Omental fat pad (tissue), 4 donors: ENCODE measurements at places on chromosomes 2 and 18.

GRCh38 chr2:25388491-25388890, 46.8 kb upstream of the DNMT3A start:
- no peak for DNase-seq

GRCh38 chr18:63164396-63164795, 155.2 kb downstream of the BCL2 start:
- no peak for DNase-seq

- no peak for DNase-seq
Observed at GRCh38 chr18:28792404-28793086, 615.6 kb upstream of the CDH2 start.

DNA sequence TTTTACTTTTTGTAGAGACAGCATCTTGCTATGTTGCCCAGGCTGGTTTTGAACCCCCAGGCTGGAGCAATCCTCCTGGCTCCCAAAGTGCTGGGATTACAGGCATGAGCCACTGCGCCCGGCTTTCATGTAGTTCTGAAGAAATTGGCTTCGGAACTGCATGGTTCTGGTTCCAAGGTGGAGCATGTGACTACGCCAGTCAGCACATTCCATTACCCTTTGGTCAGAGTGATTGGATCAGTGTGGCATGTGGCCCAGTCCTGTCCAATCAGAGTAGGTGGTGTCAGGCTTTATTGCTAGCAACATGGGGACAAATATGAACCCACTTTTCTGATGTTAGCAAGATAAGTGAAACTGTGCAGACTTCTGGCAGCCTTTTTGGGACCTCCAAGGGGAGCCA, 16.3 kb upstream of the ATOH8 start:
- DNase-seq = no peak

DNA sequence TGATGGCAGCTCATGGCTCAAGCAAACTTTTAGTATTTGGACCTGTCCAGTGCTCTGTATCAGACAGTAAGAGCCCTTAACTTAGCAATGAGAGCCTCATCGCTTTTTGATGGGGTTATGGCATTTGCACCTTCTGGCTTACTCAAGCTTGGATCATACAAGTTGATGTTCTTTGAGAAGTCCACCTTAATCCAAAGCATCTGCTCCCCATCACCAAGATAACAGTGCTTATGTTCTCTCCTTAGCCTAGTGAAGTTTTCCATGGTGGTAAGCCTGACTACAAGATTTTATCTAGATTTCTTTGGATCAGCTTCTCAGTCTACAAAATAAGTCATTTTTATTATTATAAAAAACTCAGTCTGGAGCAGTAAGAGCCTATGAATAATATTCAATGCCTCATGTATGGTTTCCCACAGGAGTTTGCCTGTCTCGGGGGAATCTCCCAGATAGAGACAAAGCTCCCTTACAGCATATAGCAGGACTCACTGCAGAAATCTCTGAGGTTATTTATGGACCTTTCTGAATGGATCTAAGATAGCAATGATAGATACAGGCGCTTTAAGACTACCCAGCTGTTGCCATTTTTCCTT, 472.2 kb upstream of the LINC00305 start:
- DNase-seq = no peak

DNA sequence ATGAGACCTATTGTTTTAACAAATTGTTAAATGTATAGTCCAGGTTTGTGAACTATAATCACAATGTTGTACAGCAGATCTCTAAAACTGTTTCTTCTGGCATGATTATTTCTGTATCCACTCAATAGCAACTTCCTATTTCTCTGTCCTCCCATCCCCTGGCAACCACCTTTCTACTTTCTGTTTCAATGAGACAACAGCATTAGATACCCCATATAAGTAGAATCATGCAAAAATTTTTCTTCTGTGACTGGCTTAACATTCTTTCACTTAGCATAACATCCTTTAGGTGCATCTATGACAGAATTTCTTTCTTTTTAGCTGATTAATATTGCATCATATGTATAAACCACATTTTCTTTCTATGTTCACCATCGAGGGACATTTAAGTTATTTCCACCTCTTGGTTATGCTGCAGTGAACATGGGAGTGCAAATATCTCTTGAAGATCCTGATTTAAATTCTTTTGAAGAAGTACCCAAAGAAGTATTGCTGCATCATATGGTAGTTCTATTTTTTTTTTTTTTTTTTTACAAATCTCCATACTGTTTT, 713.5 kb downstream of the LRP1B start:
- no peak for DNase-seq

GRCh38 chr2:176140513-176141317, 10.6 kb upstream of the HOXD4 start:
- no peak for DNase-seq

DNA sequence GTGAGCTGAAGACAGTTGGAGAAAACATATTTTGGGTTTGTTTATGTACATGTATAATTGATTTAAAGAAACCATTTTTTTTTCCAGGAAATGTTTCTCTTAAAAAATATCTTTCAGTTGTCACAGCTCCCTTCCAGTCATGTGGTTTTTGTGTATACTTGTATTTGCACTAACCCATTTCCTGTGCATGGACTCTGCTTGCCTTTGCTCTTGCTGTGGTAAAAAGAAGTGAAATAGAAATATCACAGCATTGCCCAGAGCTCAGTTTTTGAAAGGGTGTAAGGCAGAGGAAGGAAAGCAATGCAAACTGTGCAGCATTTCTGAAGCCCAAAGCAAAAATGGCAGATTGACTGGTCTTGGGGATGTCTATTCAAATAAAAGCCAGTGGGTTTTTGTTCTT, 10.4 kb upstream of the DOCK10 start:
- no peak for DNase-seq

DNA sequence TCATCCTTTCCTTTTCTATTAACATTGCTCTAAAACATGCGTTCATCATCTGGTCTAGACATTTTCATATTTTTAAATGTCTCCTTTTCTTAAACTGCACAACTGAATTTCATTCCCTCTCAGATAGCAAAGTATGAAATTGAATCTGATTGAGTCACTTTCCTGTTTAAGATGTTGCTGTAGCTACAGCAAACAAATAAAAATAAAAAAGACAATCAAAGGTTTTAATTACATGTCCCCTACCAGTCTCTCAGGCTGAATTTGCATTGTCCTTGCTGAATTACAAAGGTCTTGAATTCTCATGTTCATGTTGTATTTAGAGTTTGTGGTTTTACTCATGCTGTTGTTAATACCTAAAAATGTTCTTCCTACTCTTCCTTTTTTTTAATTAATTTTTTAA, 537.9 kb upstream of the LRATD1 start:
- no peak for DNase-seq

DNA sequence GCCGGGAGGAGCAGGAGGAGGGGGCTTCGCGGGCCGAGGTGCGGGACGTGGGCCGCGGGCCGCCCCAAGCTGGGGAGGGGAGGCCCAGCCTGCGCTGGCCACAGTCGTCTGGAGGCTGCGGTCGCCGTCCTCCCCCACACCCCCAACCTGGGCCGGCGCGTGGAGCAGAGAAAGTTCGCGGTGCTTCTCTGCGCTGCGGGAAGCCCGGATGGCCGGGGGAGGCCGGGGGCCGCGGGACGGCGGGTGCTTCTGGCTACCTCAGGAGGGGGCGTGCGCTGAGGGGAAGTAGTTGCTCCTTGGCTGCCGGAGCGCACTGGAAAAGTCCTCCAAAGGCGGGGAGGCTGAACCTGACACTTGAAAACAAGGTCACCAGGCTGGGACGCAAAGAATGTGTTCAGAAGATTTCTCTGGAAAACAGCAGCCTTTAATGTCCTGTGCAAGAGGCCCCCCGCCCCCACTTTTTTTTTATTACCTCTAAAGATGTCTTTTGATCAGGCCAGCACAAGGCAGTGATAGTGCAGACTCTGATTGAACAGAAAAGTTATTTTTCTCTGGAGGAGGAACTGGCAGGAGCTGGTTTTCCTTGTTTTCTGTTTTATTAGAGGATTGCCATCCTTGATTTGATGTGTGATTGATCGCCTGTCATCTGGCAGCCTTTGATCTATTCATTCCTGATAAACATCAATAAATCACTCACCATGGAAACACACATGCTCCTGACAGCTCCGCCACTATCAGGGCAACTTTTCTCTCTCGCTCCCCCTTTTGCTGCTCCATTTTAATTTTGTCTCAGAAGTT, 1.6 kb downstream of the TSHZ1 start:
- no peak for DNase-seq

- DNase-seq = no peak
Observed at GRCh38 chr18:48398074-48398473, 11.1 kb downstream of the ZBTB7C start.

DNA sequence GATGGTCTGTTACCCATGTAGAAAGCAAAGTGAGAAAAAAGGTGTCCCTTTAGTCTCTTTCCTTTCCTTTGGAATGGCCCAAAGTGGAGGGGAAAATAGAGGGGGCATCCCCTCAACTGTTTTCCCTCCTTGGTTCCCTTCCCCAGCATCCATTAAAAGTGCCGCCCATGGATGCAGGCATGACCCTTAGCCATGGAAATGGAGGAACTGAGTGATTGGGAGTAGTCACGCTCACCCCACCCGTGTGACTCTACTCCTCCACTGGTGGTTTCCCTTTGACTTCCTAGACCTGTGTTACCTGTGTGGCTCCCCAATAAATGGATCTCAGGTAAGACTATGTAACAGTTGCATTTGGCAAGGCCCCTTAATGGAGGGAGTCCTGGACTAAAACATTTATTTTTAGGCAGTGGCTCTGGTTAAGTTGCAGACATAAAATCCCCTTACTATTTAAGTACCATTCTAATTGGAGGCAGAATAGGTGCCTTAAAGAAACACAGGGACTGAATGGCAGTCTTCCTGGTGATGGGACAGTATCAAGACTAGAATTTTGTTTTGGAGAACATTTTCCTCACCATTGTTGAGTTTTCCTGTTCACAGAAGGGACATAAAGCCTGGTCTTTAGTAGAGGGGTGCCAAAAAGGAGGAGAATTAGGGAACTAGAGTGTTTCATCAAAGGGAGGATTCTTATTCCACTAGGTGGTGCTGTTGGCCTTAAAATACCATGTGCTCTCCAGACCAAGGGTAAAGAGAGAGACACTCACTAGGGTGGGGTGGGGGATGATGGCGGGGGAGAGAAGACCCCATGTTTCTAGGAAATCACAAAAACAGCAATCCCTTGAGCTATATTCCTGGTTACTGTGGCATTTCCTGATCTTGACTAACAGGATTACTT, 25.7 kb upstream of the PLA2R1 start:
- DNase-seq = no peak

DNA sequence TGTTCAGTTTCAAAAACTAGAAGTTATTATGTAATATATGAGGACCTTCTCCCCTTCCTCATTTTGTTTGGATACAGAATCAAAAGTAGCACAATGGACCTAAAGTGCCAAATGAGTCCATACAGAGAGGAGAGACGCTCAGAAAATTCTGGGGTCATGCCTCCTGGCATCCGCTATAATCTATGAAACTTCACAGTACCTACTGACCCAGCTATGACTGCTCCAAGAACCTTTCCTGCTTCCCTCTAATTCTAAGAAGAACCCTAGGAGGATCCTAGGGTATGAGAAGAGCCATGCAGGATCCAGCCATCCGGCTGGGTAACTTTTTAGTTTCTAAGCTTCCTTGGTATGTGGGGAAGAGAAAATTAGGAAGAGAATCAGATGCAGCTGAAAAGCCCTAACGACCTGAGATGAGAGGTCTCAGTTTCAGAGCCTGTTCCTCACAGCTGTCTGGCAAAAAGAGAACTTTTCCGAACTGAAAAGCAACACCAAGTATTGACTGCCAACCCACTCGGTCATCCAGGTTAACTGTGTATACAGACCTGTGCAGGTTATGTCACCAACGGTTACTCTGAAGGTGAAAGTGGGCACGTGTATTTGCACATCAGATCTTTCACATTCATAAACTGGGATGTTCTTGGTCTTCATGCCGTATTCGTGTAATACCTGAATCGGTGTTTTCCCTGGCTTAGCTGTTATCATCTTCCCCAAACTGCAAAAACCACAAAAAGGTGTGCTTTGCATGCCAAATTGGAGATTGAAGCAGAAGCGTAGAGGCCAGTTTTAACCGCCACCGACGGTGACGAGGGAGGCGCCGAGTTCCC, 1.1 kb downstream of the PRKRA start:
- no peak for DNase-seq

- DNase-seq = no peak
Observed at GRCh38 chr2:195146761-195147541, 510.1 kb upstream of the SLC39A10 start.

- DNase-seq = no peak
Observed at GRCh38 chr2:217974389-217975005, 28.3 kb downstream of the TNS1 start.

DNA sequence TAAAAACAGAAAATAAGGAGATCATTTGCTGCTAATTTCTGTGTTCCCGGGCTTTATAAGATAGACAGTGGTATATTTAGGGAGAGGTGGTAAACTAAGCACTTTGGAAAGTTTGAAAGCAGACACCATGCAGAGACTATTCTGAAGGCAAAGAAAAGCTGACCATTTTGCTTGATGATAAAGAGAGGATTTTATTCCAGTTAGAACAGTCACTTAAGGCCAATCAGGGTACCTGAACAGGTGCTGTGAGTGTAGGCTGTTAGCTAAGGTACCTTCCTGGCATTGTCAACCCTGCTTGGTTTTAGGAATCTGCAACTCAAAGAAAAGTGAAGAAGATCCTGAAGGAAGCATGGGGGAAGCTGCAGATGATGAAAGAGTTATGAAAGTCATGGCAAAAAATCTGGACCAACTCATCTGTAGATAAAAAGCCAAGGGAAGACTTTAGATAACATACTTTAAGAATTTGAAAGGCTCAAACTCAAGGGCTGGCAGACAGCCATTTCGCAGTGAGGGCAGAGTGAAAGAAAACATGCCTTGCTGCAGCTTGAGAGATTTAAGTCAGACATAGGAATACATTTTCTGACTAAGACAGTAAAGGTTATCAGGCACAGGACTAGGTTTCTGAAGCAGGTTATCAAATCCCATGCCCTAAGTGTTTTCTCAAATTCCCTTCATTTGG, 80.1 kb upstream of the ARL5A start:
- DNase-seq = no peak

DNA sequence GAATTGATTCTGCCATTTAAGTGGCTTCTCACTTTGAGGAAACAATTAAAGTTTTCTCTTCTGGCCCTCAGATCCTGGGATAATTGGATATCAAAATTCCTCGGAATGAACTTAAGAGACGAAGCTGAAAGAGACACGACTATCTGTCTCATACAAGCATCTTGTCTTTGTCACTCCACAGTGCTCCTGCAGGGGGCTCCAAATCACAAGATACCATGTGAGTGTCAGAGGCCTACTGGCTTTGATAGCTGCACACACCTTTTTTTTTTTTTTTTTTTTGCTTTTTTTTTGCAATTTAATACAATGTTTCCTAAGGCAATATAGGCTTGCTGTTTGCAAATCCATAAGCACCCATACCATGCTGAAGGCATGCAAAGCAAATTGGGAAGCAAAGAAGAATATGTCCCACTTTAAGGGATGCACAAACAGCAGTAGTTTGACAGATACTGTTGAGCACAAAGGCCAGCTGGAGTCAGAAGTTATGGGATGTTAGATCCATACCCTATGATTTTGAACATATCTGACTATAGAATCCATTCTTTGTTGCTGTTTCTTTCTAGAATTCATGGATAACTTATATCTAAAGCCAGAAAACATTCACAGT, 109.0 kb upstream of the CBLN2 start:
- no peak for DNase-seq

GRCh38 chr2:203469546-203469945, 65.6 kb downstream of the RAPH1 start:
- no peak for DNase-seq
